NCI-H510A (cell line): ENCODE measurements at places on chromosomes 5 and 9.

DNA sequence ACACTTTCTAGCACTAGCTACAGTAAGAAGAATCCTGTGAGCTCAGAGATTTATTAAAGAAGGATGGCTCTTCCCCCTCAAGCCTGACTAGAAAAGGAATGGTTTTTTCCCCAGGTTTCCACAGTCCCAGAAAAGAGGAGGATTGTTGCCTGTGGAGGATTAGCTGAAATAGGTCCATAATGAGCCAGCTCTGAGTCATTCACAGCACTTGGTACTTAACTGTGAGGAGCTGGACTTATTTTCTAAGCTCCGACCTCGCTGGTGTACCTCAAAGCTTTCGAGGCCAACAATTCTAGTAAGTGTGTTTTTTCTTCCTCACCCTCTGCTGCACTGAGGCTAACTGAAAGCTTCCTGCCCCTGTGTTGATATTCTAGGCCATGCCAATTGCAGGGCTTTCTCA lies 222.5 kb upstream of the IL12B start:
- DNase-seq = no peak

DNA sequence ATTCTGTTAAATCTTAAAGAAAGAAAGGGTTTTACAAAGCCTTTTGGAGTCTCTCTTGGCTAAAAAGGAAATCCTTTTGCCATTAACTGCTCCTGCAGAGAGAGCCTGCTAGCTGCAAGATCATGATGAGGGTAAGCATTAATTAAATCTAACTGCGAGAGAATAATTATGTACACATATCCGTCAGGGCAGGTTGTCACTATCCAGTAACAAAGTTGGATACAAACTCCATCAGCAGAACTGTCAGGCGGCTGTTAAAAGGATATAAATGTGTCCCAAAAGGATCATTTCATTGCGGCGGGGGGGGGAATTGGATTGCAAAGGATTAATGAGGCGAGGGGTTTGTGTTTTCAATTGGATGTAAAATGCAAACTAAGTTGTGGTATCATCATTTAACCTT lies 289.3 kb downstream of the ASTN2 start:
- no peak for DNase-seq

GRCh38 chr5:155342956-155343355 lies 329.4 kb downstream of the KIF4B start:
- DNase-seq = no peak

DNA sequence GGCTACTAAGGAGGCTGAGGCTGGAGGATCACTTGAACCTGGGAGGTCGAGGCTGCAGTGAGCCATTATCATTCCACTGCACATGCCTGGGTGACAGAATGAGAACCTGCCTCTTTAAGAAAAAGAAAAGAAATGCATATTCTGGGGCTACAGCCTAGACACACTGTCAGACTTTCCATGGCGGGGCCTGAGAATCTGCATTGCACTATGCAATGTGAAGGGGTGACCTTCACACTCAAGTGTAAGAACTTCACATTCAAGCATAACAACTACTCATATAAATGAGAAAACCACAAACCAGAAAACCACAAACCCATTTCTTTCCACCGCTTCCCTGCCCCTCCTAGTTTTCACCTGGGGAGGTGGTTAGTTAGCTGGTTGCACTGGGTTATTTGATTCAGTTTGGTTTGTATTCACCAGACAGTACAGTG lies 18.0 kb upstream of the FBP2 start:
- DNase-seq = no peak

GRCh38 chr5:95600557-95600956 lies 19.3 kb upstream of the GPR150 start:
- no peak for DNase-seq

DNA sequence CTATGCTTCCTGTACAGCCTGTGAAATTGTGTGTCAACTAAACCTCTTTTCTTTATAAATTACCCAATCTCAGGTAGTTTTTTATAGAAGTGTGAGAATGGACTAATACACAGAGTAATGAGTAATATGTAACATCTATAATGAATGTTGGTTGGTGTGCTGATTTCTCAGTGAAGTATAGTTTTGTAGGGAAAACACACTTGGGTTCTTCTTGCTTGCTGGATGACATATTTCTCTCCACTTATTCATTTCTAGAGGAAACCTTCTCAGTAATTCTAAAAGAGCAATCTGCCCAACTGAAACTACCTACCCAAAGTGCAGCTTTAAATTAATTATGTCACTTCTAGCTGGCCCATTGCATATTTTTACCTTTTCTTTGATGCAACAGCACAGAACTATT lies 81.1 kb upstream of the RORB start:
- DNase-seq = no peak

GRCh38 chr5:53364061-53364460 lies 116.4 kb upstream of the FST start:
- DNase-seq = no peak

DNA sequence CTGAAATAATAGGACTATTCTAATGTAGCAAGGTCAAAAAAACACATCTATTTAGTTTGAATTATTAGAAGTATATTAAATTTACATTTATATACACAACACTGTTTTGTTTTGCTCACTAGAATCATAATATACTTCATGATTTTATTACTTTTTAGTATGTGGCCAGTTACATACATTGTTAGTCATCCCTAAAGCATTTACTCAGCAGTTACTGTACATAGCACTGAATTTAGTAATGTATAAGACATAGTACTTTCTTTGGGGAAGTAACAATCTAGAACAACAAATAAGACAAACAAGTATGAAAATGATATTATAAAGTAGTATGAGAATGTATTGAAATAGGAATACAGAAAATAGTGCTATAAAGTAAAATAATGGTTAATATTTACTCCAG lies 28.2 kb downstream of the ERCC8 start:
- DNase-seq = no peak

DNA sequence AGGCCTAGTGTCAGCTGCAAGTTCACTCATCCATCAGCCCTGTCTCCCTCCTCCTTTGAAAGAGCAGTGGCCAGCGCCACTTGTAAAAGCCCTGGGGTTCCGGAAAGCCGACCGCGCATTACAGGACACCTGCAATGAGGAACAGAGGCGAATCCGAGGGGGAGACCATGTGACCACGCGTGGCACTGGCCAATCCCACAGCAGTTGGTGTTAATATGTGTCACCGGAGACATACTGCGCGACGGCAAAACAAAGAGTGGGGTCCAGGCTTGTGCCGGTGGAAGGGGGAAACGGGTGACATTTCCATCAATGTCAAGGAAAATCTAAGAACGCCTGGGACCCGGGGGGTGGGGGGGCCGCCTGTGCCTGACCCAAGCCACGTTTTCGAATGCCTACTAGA lies 480.8 kb downstream of the SPATA31A7 start:
- no peak for DNase-seq

GRCh38 chr5:9596171-9596780 lies 33.9 kb downstream of the TAS2R1 start:
- DNase-seq = no peak

DNA sequence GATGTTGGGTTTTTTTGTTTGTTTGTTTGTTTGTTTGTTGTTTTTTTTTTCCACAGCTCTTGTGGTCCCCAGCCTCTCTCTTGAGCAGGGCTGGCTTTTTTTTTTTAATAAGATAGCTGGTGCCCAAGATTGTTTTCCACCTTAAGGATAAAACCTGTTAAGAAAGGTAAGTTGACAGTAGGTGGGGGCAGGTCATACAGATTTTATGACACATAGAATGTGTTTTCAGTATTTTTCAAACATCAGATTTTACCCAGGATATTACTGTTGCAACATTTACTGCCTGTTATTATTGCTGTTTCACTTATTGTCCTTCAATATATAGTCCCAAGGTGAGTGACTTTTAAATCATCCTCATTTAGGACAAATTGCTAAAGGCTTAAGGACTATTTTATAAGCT lies 3.9 kb upstream of the IL7R start:
- DNase-seq = no peak

- no peak for DNase-seq
These were observed 61.8 kb upstream of the CEMIP2 start for GRCh38 chr9:71830153-71830552.

DNA sequence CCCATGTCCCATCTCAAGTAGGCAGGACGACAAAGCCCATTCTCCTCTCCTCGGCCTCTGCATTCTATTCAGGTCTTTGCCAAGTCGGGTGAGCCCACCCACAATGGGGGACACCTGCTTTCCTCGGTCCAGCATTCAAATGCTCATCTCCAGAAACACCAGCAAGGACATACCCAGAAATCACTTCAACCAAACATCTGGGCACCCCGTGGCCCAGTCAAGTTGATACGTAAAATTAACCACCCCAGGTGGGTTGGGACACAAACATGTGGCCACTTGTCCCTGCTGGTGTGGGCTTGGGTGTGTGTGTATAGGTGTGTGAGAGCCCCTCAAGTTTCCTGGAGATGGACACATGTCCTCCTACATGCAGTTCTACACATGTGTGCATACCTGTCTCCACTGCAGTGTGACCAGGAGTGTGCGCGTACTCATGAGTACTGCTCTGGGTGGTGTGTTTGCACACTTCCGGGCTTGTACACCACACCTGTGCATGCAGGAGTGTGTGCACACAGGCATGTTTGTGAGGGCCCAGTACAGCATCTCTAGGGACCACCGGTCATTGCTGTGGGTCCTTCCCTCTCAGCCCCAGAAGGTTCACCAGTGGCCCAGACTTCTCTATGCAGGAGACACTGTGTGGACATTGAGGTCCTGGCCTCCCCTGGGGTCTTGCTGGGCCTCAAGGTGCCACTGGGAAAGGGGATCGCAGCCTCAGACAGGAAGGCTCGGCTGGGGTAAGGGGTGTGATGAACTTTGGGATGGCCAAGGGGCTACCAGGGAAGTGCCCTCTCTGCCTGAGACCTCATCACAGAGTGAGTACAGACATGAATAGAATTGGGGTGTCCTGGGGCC lies 35.4 kb upstream of the RXRA start:
- DNase-seq = no peak
